Stimulated activated naive CD4-positive, alpha-beta T cell treated with Interleukin-2 at 50 U/mL for 16 hours (primary cell): ENCODE measurements at places on chromosomes 16 and 17.

DNA sequence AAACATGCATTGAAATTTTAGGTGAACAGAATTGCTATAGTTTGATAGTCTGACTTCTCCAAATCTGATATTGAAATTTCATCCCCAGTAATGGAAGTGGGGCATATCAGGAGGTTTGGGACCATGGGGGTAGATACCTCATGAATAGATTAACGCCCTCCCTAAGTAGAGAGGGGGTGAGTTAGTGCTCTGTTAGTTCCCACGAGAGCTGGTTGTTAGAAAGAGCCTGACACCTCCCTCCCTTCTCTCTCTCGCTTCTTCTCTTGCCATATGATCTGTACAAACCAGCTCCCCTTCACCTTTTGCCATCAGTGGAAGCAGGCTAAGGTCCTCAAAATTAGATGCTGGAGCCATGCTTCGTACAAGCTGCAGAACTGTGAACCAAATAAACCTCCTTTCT, 78.8 kb downstream of the BRIP1 start:
- no peak for DNase-seq

DNA sequence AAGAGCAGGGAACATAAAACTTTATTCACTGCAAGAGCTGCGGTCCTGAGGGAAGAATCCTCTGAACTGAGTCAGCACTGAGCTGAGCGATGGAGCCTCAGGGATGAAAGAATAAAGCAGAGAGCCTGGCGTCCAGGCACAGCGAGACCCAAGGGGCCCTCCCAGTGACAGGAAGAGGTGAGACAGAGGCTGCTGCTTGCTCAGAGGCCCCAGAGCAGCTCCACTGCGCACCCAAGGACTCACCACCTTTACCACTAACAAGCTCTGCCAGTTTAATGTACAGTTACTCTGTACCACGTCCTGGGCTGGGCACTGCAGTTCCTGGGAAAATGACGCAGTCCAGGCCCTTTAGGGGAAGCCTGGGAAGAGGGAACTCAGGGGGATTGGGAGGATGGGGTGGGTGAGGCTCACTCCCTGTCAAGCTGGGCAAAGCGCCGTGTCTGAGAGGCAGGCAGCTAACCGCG, 5.6 kb downstream of the GFAP start:
- DNase-seq = no peak

DNA sequence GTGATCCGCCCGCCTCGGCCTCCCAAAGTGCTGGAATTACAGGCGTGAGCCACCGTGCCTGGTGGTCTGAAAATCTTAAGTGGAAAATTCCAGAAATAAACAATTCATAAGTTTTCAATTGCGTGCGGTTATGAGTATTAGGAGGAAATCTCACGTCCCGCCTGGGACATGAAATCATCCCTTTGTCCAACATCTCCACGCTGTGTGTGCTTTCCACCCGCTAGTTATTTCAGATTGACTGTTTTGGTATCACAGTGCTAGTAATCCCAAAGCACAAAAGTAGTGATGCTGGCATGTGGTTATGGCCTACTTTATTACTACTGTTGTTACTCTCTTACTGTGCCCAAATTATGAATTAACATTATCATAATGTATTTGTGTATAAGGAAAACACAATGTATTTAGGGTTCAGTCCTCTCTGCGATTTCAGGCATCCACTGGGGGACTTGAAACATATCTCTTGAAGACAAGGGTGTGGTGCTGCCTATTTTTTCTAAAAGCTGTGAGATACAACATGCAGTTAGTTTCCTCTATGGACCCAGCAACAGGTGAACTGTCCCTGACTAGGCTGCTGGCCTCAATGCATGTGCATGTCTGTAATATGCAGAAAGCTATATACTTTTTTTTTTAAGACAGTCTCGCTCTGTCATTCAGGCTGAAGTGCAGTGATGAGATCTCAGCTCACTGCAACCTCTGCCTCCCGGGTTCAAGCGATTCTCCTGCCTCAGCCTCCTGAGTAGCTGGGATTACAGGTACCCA, 32.3 kb downstream of the SLC47A1 start:
- DNase-seq = no peak

- DNase-seq = no peak
Measured at GRCh38 chr16:15038689-15039088, 17.2 kb downstream of the NTAN1 start.

DNA sequence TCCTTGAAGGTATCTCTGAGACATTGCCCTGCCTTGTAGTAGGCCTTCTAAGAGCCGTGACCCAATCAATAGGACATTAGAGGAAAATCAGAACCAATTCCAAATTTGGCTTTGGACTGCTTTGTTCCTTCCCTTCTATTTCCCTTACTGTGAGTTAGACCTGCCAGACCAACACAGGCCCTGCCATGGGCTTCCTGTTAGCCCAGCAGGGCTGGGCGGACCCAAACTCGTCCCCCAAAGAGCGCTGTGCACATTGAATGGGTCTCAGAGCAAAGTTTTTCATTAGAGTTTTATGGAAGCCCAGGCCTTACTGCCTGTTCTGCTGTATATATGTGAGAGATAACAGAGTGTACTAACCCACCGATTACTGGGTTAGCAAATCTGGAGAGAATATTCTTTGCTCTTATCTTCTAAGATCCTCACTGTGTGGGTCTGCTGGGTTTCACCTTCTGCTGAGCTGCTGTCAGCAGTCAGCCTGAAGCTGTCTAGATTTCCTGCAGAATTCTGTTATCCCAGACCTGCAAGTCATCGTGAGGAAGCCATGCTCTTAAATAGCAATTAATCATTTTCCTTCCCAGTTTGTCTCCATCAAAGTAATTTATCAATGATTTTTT, 5.7 kb downstream of the ARHGAP44 start:
- no peak for DNase-seq

- no peak for DNase-seq
Measured at GRCh38 chr16:56311208-56312027, 113.9 kb downstream of the AMFR start.
